GM04504 (cell line): ENCODE measurements at places on chromosomes 11 and 22.

DNA sequence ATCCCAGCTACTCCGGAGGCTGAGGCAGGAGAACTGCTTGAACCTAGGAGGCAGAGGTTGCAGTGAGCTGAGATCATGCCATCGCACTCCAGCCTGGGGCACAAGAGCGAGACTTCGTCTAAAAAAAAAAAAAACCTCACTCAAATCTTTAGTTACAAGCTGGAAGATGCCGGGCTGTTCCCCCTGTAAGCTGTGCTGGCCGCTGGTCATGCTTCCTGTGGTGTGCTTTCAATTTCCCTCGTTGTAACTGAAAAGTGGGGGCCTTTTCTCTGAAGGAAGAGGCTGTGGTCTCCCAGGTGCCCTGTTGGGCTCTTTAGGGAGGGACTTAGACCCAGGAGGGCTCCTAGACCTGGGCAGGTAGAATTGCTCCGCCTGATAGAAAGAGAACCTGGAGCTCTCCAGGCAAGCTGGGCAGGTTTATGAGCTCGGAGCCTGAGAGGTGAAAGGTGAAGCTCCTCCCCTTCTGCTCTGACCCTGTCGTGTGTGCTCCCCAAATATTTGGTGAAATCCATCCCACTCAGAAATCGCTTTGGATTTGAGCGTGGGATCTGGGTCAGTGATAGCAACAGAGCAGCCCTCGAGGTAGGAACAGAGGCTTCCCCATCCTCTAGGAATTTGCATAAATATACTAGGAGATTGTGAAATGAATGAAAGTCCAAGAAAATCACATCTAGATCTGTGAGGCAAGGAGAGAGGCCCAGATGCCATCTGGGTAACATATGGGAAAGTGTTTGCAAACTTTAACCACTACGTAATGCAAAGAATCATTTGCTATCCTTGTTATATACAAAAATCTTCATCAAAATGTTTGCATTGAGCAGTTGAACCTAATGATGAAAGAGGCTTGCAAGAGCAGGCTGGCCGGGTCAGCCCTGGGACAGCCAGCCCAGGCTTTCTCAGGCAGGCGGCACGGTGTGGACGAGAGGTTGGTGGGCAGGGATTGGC lies 154.3 kb downstream of the FBXO7 start:
- DNase-seq = peak; percentile 47

- DNase-seq = no peak
Measured at GRCh38 chr11:16279524-16279923, 76.8 kb downstream of the SOX6 start.

DNA sequence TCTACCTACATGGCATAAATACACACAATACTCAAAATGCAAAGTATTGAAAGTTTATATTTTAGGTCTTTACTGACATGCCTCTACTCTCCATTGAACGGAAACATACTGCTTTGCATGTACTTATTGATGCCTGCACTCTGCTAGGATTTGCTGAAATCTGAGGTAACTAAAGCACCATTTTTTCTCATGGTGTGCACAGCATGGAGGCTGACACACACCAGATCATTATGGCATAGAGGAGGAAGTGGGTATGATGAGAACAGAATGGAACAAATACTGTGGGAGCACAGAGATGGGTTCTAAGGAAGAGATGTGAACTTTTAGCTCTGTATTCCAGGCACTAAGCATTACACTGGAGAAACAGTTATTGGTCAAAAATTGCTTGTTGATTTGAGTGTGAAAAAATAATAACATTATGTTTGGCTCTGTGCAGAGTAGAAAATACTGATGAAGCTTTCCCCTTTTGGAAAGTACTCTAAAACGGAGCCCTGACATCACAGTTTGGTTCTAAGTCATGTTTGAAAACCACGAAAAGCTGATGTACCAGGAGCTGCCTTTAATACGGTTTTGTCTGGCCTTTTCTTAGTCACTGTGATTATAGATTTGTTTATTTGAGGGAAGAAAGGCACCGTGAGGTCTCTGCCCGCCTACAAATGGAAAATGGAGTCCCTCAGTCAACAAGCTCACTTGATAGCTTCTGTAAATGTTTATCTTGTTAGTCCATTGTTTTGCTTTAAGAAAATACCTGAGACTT lies 5.6 kb downstream of the OR52R1 start:
- no peak for DNase-seq

GRCh38 chr11:20337526-20338154 lies 25.9 kb upstream of the HTATIP2 start:
- DNase-seq = no peak

DNA sequence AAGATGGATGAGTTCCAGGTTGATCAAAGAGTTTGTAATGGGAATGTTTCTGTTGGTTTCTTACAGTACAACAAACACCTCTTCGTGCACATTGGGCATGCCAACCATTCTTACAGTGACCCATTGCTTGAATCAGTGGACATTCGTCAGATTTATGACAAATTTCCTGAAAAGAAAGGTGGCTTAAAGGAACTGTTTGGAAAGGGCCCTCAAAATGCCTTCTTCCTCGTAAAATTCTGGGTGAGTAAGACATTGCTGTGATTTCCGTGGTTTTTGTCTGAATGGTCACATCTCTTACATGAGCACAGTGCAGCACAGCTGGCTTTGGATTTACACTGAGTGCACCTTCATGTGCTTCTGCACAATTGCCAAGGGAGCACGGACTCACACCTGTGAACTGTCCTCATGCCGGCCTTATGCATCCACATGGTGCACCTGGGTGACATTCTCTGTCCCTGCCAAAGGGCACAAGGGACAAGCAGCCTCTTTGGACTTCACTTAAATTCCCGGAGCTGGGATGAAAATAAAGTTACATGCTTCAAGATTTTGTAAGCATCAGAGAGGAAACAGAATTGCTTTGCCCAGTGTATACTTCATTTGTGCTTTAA lies 107.1 kb upstream of the RASSF10 start:
- DNase-seq = peak; percentile 54

GRCh38 chr11:88886796-88887195 lies 179.0 kb downstream of the GRM5 start:
- peak; percentile 17 for DNase-seq

GRCh38 chr11:70422692-70423522 lies 24.6 kb downstream of the CTTN start:
- DNase-seq = no peak

DNA sequence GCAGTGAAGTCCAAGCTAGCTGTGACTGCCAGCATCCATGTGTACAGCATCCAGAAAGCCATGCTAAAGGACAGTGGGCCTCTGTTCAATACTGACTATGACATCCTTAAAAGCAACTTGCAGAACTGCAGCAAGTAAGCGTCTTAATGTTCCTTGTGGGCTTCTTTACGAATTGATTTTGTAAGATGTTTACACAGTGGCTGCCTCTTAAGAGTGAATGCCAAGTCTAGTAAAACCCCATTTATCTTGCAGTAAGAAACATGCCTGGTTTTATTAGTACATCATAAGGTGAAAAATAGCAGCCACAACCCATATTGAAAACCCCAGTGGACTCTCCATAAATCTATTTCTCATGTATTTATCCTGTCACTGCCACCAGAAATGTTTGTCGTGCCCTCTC lies 20.5 kb downstream of the POLD3 start:
- no peak for DNase-seq
